ENCODE measurements at places on chromosomes 11 and 22.

DNA sequence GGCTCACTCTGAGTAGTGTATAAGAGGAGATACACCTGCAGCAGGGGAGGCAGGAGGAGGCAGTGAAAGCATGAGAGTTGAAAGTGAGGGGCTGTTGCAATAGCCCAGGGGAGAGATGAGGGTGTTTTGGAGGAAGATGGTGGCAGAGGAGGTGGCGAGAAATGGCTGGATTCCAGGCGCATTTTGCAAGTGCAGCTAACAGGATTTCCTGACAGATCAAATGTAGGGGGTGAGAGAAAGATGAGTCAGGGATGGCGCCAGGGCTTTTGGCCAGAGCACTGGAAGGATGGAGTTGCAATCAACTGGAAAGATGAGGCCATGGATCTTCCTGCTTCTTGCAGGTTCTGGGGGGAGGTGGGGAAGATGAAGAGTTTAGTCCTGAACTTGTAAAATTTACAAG lies 16.8 kb upstream of the TSPAN18 start:
- H3K4me3 ChIP-seq: no peak overlapping the region
- no peak for DNase-seq
- H3K36me3 ChIP-seq: no peaks in the 10 kb centered on the region
- no peak overlapping the region for H3K27ac ChIP-seq

DNA sequence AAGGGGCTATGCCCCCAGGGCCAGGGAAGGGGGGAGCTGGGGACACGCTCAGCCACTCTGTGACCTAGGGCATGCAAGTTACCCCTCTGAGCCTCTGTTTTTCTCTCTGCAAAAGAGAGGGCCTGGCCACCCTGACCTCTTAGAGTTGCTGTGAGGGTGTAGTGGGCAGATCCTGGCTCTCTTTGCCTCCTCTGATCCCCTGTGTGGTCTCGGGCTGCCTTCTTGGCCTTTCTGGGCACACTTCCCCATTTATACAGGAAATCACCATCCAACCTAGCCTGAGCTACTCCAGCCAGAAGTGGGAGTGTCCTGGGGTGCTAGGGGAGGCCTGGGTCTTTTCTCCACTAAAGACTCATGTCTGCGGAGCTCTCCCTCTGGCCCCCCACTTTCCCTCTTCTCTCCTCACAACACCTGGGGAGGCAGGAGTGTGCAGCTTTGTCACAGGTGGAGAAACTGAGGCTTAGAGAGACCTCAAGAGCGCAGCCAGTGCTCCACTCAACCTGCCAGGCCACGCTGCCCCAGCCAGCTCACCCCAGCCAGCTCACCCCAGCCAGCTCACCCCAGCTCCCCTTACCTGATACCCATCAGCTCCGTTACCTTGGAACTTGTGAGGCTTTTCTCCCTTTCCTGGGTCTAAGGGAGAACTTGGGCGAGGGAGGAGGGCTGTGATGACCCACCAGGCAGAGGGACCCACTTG lies 1.4 kb downstream of the AIFM3 start:
- no peak for DNase-seq
- peaks cover 9% of the 10 kb centered on the region for H3K4me1 ChIP-seq
- H3K4me3 ChIP-seq: no peak overlapping the region
- H3K27ac ChIP-seq: no peak overlapping the region
- no peaks in the 10 kb centered on the region for H3K27me3 ChIP-seq
- H3K36me3 ChIP-seq: no peaks in the 10 kb centered on the region

GRCh38 chr22:49933236-49934159 lies 15.1 kb downstream of the CRELD2 start:
- H3K4me1 ChIP-seq: peaks cover 48% of the 10 kb centered on the region
- H3K36me3 ChIP-seq: no peaks in the 10 kb centered on the region
- H3K27me3 ChIP-seq: peaks cover 6% of the 10 kb centered on the region
- no peak overlapping the region for H3K4me3 ChIP-seq
- DNase-seq: peak; percentile 74
- H3K27ac ChIP-seq: peak overlapping the region; percentile 30

DNA sequence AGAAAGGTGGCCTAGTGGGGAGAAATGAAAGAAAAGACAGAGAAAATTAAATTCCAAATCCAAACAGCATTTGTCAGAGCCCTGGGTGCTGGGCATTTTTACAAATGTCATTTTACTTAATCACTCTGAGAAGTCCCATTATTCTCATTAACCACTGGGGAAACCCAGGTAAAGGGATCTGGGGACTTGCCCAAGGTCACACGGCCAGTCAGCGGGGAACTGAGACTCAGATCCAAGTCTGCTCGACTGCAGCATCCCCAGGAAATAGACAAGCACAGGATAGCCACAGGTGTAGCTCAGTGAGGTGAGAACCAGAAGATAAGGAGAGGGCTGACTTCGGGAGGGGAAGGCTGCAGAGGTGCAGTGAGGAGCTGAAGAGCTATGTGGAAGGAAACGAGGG lies 7.9 kb downstream of the NRXN2 start:
- H3K4me3 ChIP-seq: no peak overlapping the region
- no peak overlapping the region for H3K27ac ChIP-seq
- no peaks in the 10 kb centered on the region for H3K36me3 ChIP-seq
- no peaks in the 10 kb centered on the region for H3K4me1 ChIP-seq

GRCh38 chr11:369336-370018 lies at the start of gene B4GALNT4:
TSS of gene B4GALNT4 (plus strand) at chr11:369499. CDS start at chr11:369804, 305 bp downstream.
- no peaks in the 10 kb centered on the region for H3K36me3 ChIP-seq
- no peak within 1 kb of the TSS for H3K4me3 ChIP-seq
- peaks cover 35% of the 10 kb centered on the region for H3K27me3 ChIP-seq
- no peaks in the 10 kb centered on the region for H3K4me1 ChIP-seq

GRCh38 chr22:39136317-39136716 lies 16.2 kb downstream of the CBX7 start:
- no peak for DNase-seq
- no peak overlapping the region for H3K27ac ChIP-seq
- no peaks in the 10 kb centered on the region for H3K36me3 ChIP-seq
- H3K4me3 ChIP-seq: no peak overlapping the region

- H3K36me3 ChIP-seq: no peaks in the 10 kb centered on the region
- H3K27ac ChIP-seq: no peak overlapping the region
- no peaks in the 10 kb centered on the region for H3K27me3 ChIP-seq
These were observed 150.3 kb downstream of the NECTIN1 start for GRCh38 chr11:119578521-119579191.

GRCh38 chr11:14852571-14853177 lies 39.4 kb downstream of the CYP2R1 start:
- DNase-seq: no peak
- no peak overlapping the region for H3K4me3 ChIP-seq
- no peaks in the 10 kb centered on the region for H3K36me3 ChIP-seq

DNA sequence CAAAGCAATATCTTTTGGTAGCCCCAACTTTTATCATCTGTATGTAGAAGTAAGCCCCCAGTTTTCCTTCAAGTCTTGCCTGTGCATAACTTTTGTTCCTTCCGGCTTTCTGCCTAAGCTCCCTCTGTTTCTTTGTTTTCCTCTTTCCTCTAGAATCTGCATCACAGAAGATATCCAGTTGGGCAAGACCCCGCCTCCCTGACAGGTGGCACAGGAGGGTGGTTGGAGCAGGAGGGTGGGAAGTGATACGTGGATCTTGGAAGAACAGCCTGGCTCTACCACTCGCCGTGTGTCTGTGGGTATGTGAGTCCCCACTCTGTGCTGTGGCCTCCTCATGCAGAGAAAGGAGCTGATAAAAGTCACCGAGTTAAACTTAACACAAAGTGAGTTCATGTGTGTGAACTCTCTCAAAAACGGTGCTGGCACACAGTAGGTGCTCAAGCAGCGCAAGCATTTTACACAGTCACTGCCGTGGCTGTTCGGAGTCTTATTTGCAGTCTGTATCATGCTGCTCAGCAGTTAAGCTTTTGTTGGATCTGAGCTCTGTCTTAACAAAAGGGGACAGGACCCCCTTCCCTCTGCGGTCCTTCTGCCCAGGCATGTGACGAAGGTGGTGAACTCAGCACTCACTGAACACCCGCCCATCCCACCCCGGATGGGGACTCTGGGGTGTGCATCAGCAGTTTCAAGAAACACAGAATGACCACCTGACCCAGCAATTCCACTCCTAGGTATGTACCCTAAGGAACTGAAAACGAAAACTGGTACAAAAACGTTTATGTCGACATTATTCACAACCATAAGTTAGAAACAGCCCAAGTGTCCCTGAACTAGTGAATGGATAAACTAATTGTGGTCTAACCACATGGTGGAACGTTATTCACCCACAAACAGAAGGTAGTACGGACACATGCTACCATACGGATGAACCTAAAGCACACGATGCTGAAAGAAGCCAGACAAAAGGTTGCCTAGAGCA lies 249.1 kb downstream of the CTTN start:
- H3K4me3 ChIP-seq: no peak overlapping the region
- no peak overlapping the region for H3K27ac ChIP-seq
- DNase-seq: no peak
- no peaks in the 10 kb centered on the region for H3K36me3 ChIP-seq
- H3K4me1 ChIP-seq: no peaks in the 10 kb centered on the region

DNA sequence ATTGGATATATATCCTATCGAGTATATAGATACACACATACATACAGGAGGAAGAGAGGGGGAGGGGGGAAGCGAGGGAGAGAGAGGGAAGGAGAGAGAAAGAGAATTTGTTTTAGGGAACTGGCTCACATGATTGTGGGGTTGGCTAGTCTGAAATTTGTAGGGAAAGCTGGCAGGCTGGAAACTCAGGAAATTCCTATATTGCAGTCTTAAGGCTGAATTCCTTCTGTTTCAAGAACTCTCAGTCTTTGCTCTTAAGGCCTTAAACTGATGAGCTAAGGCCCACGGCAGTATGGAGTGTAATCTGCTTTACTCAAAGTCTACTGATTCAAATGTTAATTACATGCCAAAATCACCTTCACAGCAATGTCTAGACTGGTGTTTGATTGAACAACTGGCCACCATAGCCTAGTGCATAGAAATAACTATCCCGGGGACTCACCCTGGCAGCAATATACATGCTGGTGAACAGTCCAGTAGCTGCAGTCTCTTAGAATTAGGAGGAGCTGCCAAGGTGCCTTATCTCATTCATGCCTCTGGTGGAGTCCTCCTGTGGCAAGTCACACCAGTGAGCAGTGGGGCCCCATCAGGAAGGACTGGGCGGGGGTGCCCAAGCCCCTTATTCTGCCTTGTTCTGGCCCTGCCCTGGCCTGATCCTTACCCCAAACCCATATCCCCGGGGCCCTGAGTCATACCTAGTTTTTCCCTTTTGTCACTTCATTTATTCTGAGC lies 59.7 kb upstream of the AMPD3 start:
- H3K4me1 ChIP-seq: no peaks in the 10 kb centered on the region
- DNase-seq: no peak
- no peaks in the 10 kb centered on the region for H3K27me3 ChIP-seq
- no peaks in the 10 kb centered on the region for H3K36me3 ChIP-seq
- H3K27ac ChIP-seq: no peak overlapping the region

Data from adrenal gland (tissue), 19 donors.